H1 (cell line): ENCODE measurements at places on chromosomes 4 and X. TPM values are rescaled to one million over a fixed set of nuclear protein-coding genes. Genes with fewer than 3 reads are reported as not detected.

Gene SH3D19
- total RNA-seq = 51.3 and 55.8 TPM in 2 replicates

Gene MTM1
- total RNA-seq = 8.4 and 9.5 TPM in 2 replicates

Gene KIF4A
- total RNA-seq = 35.7 and 36.6 TPM in 2 replicates

Gene FAT1
- total RNA-seq = 137 and 144 TPM in 2 replicates

Gene FAM50A
- 48.7 and 51.7 TPM in 2 replicates for total RNA-seq

Gene TSPAN7
- total RNA-seq = 31.7 and 32.1 TPM in 2 replicates

Gene FAM236C
- not detected in 2 replicates for total RNA-seq

Gene NLRP2B
- total RNA-seq = not detected in 2 replicates

Gene C4orf50
- 0.22 and 0.23 TPM in 2 replicates for total RNA-seq

Gene PTTG2
- total RNA-seq = not detected in 2 replicates

Gene AKAP14
- 1.3 and 1.7 TPM in 2 replicates for total RNA-seq

Gene INPP4B
- total RNA-seq = 0.34 and 0.54 TPM in 2 replicates

Gene CLDN34
- 0.50 TPM in 1 of 2 replicates, not detected in the other for total RNA-seq

Gene TLR1
- not detected in 2 replicates for total RNA-seq

Gene PDE5A
- 29.5 and 32.4 TPM in 2 replicates for total RNA-seq

Gene XPNPEP2
- total RNA-seq = 0.25 TPM in 1 of 2 replicates, not detected in the other

Gene TMEM33
- total RNA-seq = 86.7 and 94.4 TPM in 2 replicates

Gene GUCY1A1
- not detected in 2 replicates for total RNA-seq

Gene ADGRL3
- total RNA-seq = 13.0 and 14.0 TPM in 2 replicates

Gene ABCD1
- 4.6 and 6.6 TPM in 2 replicates for total RNA-seq

Gene RBM47
- total RNA-seq = 73.1 and 78.9 TPM in 2 replicates

Gene P2RY10
- not detected in 2 replicates for total RNA-seq

Gene FOXR2
- not detected in 2 replicates for total RNA-seq

Gene PASD1
- total RNA-seq = 0.09 TPM in 1 of 2 replicates, not detected in the other

Gene RTL9
- 0.11 and 0.20 TPM in 2 replicates for total RNA-seq

Gene F11
- 0.54 and 0.99 TPM in 2 replicates for total RNA-seq

Gene AFP
- total RNA-seq = 9.9 and 10.4 TPM in 2 replicates

Gene TMEM35A
- 5.5 and 5.7 TPM in 2 replicates for total RNA-seq

Gene NSUN7
- total RNA-seq = 24.4 and 26.3 TPM in 2 replicates

Gene CSAG1
- not detected in 2 replicates for total RNA-seq

Gene TCEAL3
- 12.0 and 12.9 TPM in 2 replicates for total RNA-seq

Gene PALLD
- 25.0 and 26.7 TPM in 2 replicates for total RNA-seq

Gene SATL1
- total RNA-seq = 0.17 and 0.27 TPM in 2 replicates

Gene MAGIX
- 0.37 and 0.46 TPM in 2 replicates for total RNA-seq

Gene THOC2
- 68.8 and 69.3 TPM in 2 replicates for total RNA-seq

Gene RPL36A
- 271 and 309 TPM in 2 replicates for total RNA-seq

Gene RAB41
- total RNA-seq = not detected in 2 replicates
